ENCODE measurements at places on chromosomes 12 and 14.

DNA sequence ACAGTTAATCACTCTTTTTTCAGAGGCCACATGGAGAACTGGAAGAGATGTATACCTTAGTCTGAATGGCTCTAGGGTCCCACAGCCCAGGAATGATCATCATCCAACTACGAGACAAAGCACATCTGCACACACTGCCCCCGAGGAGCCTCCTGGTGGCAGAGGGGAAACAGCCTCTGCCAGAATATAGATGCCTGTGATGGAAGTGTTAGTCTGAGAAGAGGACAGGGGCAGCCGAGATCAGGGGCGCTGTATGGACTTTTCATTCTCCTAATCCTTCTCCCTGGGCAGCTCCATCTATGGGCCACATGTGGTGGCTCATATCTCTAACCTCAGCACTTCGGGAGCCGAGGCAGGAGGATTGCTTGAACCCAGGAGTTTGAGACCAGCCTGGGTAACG, 82.8 kb upstream of the CAPRIN2 start:
- no peak for DNase-seq

DNA sequence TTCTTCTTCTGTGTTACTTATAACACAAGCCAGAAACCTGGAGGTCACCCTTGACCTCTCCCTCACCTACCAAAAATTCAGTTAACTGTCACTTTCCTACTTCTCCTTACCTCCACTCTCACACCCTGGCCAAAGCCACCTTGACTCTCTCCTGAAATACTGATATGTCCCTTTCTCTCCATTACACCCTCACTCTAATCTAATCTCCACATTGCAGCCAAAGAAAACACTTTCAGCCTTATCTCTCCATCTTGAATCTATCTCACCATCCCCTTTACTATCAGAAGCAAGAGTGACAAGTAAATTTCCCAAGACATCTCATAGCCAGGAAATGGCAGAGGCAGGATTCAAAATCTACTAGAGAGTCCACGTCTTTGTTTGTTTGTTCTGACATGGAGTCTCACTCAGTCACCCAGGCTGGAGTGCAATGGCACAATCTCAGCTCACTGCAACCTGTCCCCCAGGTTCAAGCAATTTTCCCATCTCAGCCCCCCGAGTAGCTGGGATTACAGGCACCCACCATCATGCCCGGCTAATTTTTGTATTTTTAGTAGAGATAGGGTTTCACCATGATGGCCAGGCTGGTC, 28.0 kb upstream of the USP15 start:
- no peak for DNase-seq

GRCh38 chr12:5473076-5473782, 41.3 kb downstream of the NTF3 start:
- DNase-seq: no peak

GRCh38 chr12:108403952-108404351, 64.8 kb upstream of the CMKLR1 start:
- no peak for DNase-seq

DNA sequence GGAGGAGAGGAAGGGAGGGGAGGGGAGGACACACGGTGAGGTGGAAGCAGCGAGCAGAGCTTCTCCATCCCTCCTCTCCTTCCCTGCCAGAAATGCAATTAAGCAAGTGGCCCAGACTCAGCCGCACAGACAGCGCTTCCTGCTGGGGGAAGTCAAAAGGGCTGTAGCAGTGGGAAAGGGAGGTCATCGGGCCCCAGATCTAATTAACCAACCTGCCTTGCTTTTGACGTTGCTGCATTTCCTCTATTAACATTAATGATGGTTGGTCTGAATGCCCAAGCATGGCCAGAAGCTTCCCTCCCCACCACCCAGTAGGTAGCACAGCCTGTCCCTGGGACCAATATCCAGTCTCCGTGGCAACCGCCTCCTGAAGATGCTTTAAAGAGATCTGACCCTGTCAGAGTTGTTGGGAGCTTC, 4.6 kb upstream of the NGB start:
- no peak for DNase-seq

DNA sequence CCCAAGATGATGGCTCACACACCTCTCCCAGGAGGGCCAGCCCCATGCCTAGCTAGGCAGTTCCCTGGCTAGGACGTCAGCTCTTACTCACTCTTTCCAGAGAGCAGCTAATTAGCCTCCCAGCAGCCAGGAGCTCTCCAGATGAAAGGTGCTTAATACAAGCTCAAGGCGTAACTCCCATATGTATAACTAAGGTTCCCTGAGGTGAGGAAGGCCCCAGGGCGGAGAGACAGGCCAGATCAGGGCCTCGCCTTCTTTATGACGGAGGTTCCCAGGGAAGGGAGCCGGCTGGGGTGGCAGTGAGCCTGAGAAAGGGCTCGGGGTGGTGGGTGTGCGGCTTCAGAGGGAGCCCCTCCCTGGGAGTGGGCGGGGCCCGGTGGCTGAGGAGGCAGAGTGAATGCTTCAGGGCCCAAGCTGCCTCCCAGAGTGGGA, 26.4 kb upstream of the ZFP36L1 start:
- no peak for DNase-seq

- DNase-seq: no peak
These were observed 56.7 kb downstream of the C14orf132 start for GRCh38 chr14:96095581-96096476.

DNA sequence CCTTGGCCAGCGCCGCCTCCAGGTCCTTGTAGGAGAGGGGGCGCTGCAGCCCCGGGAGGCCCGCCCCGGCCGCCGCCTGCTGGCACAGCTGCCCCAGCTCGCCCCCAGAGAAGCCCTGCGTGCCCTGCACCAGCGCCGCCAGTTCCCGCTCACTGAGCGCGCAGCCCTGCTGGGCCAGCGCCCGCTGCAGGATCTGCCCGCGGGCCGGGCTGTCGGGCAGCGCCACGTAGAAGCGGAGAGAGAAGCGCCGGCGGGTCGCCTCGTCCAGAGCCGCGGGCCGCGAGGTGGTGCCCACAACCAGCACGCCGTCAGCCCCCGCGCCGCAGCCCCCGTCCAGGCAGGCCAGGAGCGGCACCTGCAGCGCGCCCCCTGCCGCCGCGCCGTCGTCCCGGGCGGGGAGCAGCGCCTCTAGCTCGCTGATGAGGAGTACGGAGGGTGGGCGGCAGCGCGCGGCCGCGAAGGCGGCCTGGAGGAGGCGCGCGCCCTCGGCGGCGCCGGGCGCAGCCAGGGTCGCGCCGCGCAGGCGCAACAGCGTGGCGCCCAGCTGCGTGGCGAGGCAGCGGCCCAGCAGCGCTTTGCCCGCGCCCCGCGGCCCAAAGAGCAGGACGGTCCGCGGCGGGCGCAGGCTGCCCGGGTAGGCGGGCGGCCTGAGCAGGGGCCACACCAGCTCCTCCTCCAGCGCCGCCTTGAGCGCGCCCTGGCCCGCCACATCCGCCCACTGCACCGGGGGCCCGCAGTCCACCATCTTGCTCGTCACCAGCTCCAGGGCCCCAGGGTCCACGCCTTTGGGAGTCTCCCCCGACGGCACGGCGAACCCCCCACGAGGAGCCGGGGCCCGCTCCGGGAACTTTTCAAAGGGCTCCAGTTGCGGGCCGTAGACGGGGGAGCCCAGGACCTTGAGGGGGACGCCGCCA, 27.7 kb downstream of the FIGNL2 start:
- peak; percentile 58 for DNase-seq

DNA sequence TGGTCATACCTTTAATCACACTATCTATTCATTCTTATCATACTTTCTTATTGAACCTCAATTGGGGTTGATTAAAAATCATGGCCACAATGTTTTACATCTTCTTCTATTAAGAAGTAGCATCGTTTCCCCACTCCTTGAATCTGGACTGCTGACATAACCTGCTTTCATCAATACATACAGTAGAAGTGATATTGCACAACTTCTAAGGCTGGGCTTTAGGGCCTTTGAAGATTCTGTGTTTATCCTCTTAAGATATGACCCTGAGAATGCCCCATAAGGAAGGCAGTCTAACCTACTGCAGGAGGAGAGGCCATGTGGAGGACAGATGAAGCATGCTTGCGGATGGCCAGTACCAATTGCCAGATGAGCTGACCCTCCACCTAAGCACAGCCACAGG, 1142.8 kb upstream of the SEL1L start:
- no peak for DNase-seq

DNA sequence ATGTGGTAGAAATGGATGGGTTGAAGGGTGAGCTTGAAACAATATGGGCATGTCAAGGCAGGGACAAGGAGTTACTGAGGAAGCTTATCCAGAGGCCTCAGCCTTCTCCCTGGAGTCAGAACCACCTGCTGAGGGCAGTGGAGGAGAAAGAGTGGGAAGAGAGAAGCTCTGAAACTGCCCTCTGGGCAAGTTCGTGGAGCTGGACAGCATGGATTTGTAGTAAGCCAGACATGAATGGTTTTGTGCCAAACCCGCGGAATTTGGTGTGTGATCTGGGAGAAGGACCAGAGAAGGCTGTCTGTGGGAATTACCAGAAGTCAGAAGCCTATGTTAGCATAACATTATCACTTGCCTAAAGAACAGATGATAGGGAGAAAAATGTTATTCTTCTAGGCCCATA, 164.8 kb downstream of the SLC41A2 start:
- no peak for DNase-seq

DNA sequence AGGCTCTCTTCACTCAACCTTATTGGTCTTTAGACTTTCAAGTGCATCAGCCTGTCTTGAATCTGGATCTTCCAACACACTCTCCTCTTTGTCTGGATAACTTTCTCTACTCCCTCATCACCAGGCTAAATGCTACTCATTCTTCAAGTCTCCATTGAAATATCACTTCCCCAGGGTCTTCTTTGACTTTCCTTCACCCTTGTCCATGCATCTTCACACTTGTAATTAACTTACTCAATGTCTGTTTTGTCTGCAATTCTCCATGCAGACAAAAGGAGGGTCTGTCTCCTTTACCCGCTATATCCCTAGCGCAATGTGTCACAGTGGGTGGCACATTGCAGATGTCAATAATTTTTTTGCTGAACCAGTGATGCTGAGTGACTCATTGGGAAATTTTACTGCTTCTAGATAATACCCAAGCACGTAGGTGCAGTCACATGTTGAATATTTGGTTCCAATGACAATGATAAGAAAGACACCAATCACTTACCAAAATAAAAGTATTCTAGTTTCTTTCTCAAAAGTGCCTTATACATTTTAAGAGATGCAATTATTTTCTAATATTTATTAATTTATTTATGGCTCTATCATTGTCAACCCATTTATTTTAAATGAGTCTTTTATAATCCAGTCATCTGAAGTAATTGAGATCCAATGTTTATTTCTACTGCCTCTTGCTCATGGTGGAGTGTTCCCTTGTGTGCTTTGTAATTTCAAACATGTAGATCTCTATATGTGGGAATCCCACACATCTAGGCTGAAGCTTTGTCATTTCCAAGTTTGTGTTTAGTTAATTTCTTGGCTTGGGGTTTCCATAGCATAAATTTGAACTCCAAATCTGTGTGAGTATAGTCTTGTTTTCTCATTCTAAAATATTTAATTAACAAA, 21.7 kb upstream of the RFC5 start:
- no peak for DNase-seq

DNA sequence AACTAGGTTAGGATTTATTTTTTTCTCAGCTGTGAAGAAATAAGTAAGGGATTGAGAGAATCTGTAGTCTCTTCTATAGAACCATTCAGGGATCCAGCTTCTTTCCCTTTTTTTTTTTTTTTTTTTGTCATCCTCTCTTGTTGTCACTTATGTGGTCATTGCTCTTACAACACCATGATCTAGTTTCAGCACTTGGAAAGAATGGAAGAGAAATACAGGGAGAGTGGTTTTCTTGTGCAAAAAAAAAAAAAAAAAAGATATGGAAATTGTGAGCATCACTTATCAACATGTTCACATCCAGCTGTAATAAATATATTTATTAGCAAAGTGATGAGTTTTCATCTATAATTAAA, 599.3 kb downstream of the SLC6A15 start:
- no peak for DNase-seq

DNA sequence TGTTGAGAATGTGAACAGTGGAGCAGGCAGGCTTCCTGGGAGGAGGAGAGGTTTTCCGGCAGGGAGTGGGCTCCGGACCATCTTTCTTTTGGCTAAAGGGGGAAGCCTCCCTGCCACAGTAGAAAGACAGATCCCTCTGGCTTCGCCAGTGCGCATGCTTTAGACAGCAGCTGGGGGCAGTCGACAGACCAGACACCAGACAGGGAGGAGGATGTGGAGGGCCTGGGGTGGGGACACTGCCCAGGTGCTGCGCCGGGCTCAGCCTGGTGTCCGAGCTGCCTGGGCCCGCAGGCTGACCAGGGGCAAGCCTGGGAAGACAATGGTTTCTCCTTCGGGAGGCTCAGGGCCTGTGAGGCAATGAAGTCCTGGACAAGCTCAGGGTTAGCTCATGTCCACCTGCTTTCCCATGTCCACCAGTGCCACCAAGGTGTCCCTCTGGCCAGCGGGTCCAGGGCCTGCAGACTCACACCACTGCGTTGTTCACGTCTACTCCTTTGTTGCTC, 67.3 kb downstream of the PRIMA1 start:
- no peak for DNase-seq

DNA sequence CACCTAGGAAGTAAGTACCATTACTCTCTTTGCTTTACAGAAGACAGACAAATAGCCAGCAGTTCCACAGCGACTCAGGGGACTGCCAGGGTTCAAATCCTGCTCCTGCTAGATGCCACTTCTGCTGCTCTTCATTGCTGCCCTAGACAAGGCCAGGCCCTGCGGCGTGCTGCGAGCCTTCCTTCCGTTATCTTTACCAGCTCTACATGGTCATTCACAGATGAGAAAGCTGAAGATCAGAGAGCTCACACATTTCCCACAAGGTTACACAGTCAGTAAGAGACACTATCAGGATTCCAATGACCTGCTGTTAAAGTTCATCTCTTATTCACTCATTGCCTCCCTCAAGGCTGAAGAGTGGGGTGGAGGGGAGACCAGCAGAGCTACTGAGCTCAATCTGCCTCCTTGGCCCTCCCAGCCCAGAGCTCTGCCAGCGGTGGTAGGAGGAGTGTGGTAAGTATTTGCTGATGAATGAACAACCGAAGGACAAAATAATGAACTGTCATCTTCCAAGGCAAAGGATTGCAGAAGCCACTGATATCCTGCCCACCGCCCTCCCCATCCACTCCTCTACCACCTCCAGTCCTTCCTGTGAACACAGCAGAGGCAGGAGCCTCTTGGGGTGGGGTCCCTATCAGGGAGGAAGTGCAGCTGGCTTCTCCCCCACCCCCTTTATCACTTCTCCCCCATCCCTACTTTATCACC, 14.6 kb upstream of the HDAC7 start:
- DNase-seq: no peak

GRCh38 chr12:48105867-48106680, at the start of gene SENP1:
Gene SENP1 (minus strand): TSS chr12:48106079. CDS start chr12:48101472, 4,607 bp downstream.
- DNase-seq: peak; percentile 84

- DNase-seq: no peak
These were observed 3.2 kb upstream of the EGLN3 start for GRCh38 chr14:33954016-33954598.

GRCh38 chr14:103697603-103698379, 17.5 kb downstream of the XRCC3 start:
- DNase-seq: no peak

DNA sequence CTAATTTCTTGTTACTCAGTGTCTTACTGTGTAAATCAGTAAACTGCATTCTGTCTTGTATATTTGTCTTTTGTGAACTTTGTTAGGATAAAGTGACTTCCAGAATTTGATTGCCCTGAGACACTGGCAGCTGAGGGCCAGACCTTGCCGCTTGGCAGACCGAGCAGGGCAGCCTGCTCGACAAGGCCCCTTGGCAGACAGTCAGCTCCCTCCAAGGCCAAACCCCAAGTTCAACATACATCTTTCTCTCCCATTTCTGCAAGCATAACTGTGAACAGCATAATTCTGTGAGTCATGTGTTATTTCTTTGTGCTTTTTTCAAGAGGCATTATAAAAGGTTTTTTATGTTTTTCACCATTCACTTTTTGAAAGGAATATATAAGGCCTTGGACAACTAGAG, 39.2 kb upstream of the BMAL2 start:
- DNase-seq: no peak
